ENCODE measurements at places on chromosomes 2 and 18.

GRCh38 chr2:109459485-109459884 is 154.3 kb downstream of the SEPTIN10 start:
- DNase-seq = no peak

DNA sequence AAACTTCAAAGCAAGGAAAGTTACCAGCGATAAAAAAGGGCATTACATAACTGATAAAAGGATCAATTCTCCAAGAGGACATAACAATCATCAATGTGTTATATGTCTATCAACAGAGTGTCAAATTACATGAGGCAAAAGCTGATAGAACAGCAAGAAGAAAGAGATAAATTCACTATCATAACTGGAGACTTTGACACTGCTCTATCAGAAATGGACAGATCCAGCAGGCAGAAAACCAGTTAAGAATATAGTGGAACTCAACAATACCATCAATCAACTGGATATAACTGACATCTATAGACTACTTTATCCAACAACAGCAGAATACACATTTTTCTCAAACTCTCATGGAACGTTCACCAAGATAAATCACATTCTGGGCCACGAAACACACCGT is 65.0 kb downstream of the ROCK2 start:
- DNase-seq = no peak

- DNase-seq = no peak
Measured at GRCh38 chr2:85907671-85908157, 18.9 kb upstream of the ST3GAL5 start.

- no peak for DNase-seq
Measured at GRCh38 chr2:20150110-20150706, 74.7 kb downstream of the SDC1 start.

GRCh38 chr2:191122638-191123294 is 28.0 kb downstream of the STAT4 start:
- DNase-seq = no peak

DNA sequence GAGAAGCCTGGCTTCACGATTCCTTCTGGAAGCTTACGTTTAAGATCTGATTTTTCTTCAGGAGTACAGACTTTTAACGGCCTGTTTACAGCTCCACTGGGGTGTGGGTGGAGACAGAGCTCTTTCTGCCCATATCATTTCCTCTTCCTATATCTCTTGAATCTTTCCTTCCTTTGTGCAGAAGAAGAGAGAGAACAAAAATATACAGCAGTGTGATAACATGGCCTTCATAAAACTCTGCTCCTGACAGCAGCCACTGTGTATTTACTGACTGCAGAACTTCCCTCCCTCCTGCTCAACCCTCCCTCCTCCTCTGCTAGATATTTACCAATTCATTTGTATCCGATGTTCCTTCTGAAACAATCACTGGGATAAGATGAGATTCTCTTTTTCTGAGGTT is 34.1 kb upstream of the REEP1 start:
- DNase-seq = no peak

DNA sequence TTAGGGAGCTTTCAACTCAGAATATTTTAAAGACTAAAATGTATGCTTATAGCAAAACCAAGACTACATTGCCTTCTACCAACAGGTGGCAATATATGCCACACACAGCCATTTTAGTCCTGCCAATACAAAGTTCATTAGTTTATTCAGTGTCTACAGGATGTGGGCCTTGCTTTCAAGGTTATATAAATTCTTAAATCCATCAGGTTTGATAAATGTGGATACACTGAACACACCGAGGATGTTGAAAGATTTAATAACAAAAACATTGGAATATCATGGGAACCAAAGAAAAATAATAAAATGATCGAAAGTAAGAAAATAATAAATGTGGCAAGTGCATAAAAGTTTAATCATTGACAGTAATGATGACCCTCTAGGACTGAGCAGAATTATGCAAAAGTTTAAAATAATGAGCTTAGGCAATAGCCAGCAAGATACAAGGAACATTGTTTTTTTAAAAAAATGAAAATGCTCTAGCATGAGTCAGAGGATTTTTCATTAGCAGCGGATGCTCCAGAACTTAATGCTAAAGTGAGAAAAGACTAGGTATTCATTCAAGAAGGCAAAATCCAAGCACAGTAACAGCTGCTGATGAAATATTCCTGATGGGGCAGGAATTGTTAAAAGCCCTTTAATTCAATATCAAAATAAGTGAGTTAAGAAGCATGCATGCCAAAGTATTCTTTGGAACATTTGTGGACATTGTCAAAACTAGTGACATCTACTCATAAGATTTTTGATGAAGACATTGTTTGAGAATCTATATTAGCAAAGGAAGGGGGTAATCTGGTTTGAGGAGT is 14.2 kb downstream of the SCN9A start:
- peak; percentile 71 for DNase-seq

GRCh38 chr2:120343100-120343432 is 2.9 kb upstream of the INHBB start:
- DNase-seq = no peak

GRCh38 chr2:174586418-174587295 is 10.9 kb downstream of the WIPF1 start:
- DNase-seq = no peak

GRCh38 chr2:209582281-209582680 is 158.4 kb downstream of the MAP2 start:
- DNase-seq = no peak

GRCh38 chr2:199471443-199472057 is 13.8 kb upstream of the SATB2 start:
- no peak for DNase-seq

DNA sequence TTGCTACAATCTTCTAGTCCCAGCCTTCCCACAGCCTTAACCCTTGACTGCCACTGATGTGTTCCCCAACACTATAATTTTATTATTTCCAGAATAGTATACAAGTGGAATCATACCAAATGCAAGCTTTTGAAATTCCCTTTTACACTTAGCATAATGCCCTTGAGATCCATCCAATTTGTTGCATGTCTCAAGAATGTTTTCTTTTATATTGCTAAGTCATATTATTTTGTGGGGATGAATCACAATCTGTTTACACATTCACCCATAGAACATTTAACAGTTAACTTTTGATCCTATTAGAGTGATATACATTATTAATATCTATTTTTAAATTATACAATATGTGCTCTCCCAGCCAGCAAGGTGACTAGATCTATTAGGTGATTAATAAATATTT is 74.3 kb upstream of the KYNU start:
- DNase-seq = no peak

DNA sequence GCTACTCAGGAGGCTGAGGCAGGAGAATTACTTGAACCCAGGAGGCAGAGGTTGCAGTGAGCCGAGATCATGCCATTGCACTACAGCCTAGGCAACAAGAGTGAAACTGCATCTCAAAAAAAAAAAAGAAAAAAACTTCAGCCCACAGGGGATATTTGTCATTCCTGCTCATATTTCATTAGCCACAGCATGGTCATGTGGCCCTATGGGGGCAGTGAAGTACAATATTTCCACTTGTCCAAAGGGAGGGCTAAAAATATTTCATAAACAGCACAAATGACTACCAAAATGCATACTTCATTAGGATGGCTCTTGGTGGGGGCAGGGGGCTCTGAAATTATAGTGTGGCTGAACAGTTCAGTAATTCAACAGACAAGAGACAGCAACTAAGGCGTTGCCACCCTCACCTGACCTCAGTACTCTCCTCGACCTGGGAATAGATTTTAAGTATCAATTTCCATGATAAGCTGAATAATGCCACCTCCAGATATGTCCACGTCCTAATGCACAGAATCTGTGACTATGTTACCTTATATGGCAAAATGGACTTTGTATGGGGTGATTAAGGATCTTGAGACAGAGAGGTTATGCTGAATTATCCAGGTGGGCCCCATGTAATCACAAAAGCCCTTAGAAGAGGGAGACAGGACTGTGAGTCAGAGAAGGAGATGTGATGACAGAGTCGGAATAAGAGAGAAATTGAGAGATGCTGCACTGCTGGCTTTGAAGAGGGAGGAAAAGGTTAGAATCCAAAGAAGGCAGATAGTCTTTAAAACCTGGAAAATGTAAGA is 158.2 kb upstream of the CRIM1 start:
- no peak for DNase-seq

DNA sequence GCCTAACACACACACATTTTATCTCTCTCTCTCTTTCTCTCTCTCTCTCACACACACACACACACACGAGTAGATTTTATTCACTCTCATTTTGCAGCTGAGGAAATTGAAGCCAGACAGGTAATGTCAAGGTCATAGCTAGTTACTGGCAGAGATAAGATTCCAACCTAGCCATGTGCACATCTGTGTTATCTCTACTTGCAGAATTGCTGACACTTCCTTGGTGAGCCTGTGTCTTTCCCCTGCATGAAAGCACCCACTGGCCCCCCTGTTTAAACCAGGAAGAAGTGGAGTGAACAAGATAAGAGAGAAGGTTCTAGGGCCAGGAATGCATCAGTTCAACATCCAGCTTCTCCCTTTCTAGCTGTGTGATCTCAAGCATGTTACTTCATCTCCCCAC is 423.7 kb downstream of the TXNL1 start:
- DNase-seq = no peak

- DNase-seq = no peak
Measured at GRCh38 chr2:70931376-70932000, 4.2 kb upstream of the ATP6V1B1 start.

DNA sequence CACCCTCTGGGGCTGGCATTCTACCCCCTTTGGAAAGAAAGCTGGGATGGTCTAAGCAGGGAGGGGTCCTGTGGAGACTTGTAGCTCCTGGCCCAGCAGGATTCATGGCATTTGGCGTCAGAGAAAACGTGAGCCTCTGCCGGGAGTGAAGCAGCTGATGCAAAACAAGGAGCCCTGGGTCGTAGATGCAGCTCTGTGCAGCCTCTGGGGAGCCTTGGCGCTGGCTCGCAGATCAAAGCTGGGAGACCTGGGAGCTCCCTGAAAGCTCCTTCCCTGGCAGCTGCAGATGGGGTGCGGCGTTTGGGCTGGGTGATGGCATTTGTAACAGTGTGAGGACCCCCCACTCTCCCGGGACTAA is 148.3 kb downstream of the KLHL29 start:
- no peak for DNase-seq

DNA sequence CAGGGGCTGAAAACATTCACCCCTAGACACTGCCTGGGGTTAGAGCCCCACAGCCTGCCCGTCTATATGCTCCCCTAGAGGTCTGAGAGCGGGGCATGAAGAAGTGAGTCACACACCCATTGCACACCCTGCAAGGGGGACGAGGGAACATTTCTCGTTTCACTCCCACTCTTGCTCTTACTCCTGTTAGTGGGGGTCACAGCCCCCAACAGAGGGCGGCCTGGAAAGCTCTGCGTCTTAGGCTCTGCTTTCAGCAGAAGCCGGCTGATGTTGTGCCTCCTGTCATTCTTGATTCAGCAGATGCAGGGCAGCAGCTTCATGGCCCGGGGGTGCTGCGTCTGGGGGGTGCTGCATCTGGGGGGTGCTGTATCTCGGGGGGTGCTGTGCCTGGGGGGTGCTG is 141.3 kb downstream of the ASB1 start:
- DNase-seq = no peak

DNA sequence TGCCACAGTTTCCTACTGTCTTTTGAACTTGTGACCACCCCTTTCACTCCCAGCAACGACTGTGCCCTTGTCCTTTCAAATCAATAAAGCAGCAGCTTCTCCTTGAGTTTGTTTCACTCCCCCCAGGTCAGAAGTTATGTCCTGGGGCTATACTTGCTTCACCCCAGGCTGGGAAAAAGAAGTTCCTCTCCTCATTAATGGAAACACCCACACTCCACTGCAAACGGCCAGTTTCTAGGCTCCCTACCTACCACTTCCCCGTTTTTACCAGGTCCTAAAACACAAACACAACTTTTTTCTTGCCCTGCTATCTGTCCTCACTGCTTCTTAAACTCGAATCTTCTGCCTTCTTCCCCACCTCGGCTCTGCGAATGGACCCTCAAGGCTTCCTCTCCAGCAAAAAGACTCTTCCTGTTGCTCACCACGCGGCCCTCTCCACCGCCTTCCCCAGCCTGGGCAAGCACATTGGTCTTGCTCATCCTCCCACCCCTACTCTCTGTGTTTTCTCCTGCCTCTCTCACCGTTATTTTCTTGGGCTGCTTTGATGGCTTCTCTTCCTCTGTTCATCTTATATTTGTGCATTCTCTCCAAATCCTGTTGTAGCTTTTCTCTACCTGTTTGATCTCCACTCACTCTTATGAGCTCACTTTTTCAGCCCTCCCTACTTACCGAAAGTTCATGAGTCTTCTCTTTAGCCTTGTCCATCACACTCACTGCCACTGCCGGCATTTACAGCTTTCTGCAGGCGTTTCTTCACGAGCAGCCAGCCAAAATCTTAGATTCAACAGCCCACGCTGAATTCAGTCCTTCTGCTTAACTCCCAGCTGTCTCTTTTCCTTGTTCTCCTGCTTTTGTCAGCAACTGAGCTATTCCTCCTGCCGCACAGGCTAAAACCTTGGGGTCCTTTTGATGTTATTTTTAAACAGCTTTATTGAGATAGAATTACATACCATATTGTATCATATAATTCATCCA is 7.0 kb upstream of the SP5 start:
- no peak for DNase-seq

DNA sequence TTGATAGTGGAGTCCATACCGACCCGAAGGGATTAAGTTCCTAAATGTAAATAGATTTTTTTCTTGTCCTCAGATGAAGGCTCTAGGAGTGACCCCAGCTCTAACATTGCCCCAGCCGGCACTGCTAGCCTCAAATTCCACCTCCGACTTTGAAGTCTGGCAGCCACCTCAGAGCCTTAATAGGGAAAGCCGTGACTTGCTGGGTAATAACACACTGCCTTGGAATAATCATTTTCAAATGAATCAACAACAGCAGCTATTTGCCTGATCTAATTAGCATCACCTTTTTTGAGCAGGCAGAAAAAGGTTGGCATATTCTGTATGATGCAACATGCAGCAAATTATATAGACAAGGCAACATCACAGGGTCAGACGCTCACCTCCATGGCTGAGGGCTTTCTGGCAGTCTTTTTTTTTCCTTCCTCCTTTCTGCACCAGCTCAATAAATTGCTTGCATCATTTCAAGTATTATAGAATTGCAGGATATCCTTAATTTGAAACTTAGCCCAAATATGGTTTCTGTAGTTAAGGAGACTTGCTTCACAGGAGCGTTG is 276.5 kb upstream of the ATP5MC3 start:
- DNase-seq = no peak
